ENCODE measurements at places on chromosomes 6 and 20. TPM values are rescaled to one million over a fixed set of nuclear protein-coding genes. Genes with fewer than 3 reads are reported as not detected.

PNLDC1 gene
- not detected for total RNA-seq

VNN1 gene
- total RNA-seq = 0.07 TPM

RIPPLY2 gene
- total RNA-seq = not detected

FAM83B gene
- total RNA-seq = not detected

TBXT gene
- total RNA-seq = not detected

GLP1R gene
- not detected for total RNA-seq

ADGRG6 gene
- 38.2 TPM for total RNA-seq

RMND1 gene
- total RNA-seq = 14.2 TPM

STX11 gene
- 2.0 TPM for total RNA-seq

CENPQ gene
- total RNA-seq = 4.7 TPM

MLIP gene
- total RNA-seq = not detected

NOTCH4 gene
- 0.74 TPM for total RNA-seq

OXT gene
- not detected for total RNA-seq

SLC17A4 gene
- not detected for total RNA-seq

ARHGAP40 gene
- not detected for total RNA-seq
